Activated CD4-positive, alpha-beta T cell treated with anti-CD3 and anti-CD28 coated beads for 48 hours (primary cell): ENCODE measurements at places on chromosomes 4 and X.

DNA sequence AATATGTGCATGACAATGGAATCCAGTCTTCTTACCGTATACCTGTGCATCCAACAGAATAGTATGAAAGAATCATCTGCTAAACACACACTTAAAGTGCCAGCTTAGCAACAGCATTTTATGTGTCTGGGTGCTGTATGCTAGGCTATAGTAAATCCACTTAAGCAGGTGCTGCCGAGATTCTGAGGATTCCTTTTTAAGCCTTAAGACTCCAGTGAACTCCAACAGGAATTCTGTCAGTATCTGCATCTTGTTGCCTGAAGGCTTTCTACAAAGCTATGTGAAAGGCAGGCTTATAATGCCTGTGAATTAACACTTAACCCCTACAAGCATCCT lies 1076.4 kb upstream of the PABPC4L start:
- DNase-seq = no peak

- DNase-seq = no peak
Measured at GRCh38 chr4:142824368-142824767, 21.7 kb downstream of the INPP4B start.

GRCh38 chr4:508675-509638 lies 9.9 kb downstream of the PIGG start:
- DNase-seq = no peak

DNA sequence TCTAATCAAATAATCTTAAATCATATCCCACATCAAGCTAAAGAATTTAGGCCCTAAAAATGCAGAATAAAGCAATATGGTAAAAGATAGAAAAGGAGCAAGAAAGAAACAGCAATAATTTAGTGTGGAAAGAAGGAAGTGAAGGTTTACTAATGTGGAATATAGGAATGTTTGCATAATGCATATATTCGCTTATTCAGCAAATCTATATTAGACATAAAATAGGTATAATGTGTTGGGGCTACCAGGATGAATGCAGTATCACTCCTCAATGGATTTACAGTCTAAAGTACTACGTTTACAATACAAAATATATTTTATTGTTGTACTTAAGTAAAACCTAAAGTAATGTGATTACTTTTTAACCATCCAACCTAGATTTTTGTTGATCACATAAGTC lies 4.7 kb downstream of the CENPE start:
- DNase-seq = no peak

GRCh38 chr4:37976991-37977470 lies 16.8 kb downstream of the PTTG2 start:
- peak; percentile 82 for DNase-seq
